ENCODE measurements at places on chromosomes 3 and 15.

- DNase-seq: no peak
These were observed 14.3 kb downstream of the BUB1B start for GRCh38 chr15:40175160-40175559.

DNA sequence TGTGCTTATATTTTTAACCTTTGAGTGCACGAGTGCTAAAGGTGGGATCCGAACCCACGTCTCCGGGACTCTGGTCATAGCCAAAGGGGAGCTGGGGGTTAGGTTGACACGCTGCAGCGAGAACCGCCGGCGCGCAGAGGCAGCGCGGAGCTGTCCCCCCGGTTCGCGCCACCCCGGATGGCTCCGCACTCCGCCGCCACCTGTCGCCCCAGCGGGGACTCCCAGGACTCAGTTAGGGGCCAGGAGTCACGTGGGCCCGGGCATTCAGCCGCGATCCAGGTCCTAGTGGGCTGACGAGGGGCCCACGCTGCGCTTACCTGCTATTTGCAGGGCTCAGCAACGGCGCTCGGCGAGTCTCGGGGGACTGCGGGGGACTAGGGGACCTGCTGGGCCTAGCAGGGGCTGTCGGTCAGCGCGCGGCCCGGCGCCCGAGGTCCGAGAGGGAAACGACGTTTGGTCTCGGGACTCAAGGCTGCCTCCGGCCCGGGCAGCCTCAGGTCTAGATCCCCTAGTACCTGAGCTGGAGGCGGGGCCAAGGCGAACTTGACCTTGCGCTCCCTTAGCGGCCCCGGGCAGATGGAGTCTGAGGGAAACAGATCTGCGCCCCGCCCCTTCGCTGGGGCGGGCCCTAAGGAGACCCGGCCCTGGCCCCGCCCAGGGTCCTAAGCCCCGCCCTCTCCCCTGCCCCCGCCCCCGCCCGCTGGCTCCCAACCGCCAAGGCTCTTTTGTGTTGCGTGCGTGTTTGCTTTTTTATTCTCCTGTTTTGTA, at the start of gene NMNAT3:
Gene NMNAT3 (minus strand): TSS at position 585 of the 768 bp plus-strand sequence. CDS start 50,248 bp downstream, outside the sequence.
- DNase-seq: peak; percentile 92

DNA sequence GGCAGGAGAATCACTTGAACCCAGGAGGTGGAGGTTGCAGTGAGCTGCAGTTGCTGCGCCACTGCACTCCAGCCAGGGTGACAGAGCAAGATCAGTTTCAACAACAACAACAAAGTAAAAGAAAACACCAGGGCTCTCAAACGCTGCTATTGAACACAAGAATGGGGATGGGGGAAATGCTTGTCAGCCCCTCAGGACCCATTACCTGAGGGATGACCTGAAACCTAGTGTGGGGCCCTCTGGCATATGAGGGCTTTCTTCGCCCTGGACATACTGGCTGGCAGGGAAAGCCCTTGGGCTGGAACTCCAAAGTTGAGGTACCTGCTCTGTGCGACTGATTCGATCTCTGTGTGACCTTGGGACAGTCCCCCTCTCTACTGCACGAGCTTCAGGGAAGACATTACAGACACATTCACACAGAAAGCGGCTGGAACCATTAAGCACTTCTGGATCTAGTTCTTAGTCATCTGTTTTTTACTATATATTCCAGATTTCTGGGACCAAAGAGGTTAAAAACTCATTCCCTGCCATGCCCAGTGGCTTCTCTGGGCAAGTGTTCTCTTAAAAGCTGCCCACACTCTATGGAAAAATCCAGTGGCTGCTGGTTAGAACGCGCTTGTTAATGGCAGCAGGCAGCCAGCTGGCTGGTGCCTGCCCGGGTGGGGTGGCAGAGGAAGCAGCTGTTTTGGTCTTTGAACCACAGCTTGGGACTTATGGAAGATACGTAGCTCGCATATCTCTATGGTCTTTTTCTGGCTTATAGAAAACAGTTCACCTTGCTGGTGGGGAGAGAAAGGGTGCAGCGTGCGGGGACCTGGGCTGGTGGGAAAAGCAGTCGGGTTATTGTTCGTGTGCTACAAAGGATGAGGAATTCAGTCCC, 57.2 kb downstream of the ATP1B3 start:
- no peak for DNase-seq

DNA sequence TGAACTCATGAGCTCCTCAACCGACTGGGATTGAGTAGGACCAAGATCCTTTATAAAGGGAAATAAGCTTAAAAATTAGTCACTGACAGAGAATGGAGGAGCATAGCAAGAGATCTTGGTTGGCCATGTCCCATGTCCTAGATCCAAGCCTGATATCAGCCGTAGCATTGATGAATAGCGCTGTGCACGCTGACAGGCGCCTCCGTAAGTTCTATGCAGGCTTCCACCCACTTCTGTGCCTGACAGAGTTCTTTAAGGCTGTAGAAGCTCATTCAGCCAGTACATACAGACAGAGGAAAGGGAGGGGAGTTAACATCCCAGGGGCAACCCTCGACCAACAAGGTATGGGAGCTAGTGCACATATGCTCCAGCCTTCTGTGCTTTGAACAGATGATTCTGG, 251.7 kb upstream of the TBC1D5 start:
- DNase-seq: no peak

GRCh38 chr3:27556887-27557286, 72.7 kb upstream of the SLC4A7 start:
- no peak for DNase-seq

DNA sequence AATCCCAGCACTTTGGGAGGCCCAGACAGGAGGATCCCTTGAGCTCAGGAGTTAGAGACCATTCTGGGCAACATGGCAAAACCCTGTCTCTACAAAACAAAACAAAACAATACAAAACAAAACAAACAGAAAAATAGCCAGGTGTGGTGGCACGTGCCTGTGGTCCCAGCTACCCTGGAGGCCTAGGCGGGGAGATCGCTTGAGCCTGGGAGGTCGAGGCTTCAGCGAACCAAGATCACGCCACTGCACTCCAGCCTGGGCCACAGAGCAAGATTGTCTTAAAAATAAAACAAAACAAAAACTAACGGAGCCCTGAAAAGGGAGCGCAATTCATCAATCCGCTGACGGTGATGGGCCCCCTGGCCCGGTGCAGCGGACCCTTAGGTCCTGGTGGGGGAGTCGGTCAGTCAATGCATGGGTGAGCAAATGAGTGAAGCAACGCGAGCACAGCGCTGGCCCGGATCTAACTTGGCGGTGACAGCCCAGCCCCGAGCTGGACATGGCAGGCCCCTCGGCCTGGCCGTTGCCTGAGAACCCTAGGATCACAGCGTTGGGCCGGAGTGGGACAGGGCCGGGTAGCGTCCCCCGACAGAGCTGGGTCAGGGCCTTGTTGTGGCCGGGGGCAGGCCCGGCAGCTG, 52.4 kb upstream of the BLM start:
- DNase-seq: no peak

- no peak for DNase-seq
These were observed 165.8 kb downstream of the MECOM start for GRCh38 chr3:169497567-169498257.

DNA sequence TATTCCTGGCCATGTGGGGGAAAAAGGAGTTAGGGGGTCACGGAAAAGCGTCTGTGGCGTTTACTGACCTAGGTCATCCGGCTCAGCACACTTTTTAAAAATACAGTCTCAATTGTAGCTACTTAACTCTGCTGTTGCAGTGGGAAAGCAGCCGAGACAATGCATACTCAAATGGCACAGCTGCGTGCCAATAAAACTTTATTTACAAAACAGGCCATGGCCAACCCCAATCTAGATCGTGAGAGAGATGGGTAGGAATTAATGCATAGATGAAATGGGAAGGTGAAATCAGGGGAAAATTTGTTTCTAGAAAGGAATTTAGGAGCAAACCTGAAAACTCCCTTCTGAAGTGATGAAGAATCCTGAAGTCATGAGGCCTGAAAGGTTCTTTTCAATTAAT, 22.0 kb upstream of the FRMD4B start:
- DNase-seq: no peak

DNA sequence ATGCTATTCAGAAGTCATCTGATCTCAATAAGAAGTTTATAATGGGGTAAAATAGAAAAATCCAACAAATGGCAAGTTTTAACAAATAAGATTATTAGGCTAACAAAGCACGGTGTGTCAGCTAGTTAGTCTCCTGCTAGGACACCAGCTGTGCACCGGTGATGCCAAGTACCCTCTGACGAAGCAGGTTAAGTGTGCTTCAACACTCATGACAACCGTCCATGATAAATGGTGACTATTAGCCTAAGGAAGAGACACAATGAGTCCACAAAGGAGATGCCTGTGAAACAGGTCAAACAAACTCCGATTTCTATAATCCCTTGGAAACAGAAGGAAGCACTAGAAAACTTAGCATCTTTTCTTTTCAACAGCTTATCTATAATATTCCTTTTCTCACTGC, 36.5 kb downstream of the ATP13A3 start:
- no peak for DNase-seq

DNA sequence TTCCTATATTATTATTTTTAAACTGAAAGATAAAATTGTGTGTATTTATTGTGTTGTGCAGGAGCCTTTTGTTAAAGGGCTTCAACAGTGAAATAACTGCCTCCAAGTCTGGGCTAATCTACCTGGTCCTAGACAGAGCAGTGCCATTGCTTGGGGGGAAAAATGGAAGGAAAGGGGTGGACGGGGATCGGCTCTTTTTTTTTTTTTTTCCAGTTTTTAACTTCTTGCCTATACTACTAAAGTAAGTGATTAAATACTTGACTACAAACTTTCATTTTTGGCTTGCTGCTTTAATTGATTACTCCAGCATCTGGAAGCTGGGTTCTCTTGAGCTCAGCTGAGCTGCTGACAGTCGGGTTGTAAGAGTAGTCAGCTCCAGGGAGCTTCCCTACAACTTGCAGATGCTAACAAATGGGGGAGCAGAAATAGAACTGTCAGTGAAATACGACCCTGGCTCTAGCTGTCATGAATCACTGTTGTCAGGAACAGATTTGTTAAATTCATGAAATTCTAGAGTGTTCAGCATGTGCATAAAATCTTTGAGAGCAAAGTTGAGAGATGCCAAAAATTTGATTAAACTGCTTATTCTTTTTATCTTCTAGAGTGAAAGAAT, 276.7 kb downstream of the ROBO1 start:
- DNase-seq: peak; percentile 16

DNA sequence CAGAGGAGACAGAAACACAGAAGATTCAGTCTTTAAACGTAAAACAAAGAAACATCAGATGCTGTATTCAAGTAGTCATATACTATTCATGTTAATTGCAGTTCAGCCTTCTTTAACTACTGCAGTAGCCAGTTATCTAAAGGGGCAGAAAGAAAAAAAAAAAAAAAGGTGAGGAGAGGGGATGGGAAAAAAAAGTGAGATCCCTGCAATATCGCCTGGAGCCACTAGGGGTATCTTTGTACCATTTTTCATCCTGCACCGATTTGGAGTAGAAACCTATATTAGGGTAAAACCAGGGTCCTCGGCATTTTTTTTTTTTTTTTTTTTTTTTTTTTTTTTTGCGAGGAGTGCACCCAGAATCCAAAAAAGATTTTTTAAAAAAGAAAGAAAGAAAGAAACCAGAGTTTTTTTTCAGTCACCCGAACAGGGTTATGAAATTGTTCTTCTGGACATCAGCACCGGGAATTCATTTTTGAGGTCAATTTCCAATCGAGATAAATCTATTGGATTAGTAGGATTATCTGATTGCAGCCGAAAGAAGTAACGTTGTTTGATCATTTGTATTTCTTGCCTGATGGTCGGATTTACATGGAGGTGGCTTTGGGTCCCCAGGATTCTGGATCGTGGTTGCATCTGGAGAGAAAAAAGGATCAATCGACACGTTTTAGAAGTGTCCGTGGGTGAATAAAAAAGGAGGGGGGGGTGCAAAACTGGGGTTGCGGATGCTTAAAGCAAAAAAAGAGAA, 186.7 kb downstream of the NLGN1 start:
- peak; percentile 62 for DNase-seq

DNA sequence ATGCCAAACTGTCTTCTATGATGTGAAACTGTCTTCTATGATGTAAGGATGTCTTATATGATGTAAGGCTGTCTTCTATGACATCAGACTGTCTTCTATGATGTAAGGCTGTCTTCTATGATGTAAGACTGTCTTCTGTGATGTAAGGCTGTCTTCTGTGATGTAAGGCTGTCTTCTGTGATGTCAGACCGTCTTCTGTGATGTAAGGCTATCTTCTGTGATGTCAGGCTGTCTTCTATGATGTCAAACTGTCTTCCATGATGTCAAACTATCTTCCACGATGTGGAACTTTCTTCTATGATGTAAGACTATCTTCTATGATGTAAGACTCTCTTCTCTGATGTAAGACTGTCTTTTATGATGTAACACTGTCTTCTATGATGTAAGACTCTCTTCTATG, 27.9 kb downstream of the MGLL start:
- DNase-seq: no peak

GRCh38 chr3:71228156-71228866, 355.2 kb downstream of the FOXP1 start:
- no peak for DNase-seq

GRCh38 chr3:12292770-12293169, 3.9 kb downstream of the PPARG start:
- no peak for DNase-seq

DNA sequence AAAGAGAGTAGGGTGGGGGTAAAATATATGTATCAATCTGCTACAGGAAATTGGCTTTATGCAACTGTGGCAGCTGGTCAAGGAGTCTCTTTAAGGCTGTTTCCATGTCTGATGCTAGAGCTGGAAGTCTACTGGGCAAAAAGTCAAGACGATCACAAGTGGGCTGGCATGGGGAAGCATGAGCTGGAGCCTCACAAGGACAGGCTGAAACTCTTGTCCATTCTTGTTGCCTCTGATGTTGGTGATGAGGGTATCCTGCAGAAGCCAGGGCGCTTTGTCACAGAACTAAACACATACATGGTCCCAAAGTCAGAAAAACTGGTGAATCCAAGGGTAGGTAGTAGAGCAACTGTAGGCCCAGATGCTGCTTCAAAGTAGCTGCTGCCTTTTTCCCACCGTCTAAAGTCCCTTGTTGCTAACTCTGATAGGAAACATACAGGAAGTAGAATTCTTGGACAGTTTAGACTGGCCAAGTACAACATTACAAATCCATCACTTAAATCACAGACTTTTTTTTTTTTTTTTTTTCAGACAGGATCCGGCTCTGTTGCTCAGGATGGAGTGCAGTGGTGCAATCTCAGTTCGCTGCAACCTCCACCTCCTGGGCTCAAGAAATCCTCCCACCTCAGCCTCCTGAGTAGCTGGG, 54.2 kb downstream of the RPL39L start:
- DNase-seq: no peak

- no peak for DNase-seq
These were observed 159.3 kb downstream of the WDR76 start for GRCh38 chr15:43985976-43986680.

- no peak for DNase-seq
These were observed 8.3 kb downstream of the ROBO2 start for GRCh38 chr3:77048186-77048585.

GRCh38 chr3:110341047-110341446, 730.6 kb upstream of the NECTIN3 start:
- no peak for DNase-seq

DNA sequence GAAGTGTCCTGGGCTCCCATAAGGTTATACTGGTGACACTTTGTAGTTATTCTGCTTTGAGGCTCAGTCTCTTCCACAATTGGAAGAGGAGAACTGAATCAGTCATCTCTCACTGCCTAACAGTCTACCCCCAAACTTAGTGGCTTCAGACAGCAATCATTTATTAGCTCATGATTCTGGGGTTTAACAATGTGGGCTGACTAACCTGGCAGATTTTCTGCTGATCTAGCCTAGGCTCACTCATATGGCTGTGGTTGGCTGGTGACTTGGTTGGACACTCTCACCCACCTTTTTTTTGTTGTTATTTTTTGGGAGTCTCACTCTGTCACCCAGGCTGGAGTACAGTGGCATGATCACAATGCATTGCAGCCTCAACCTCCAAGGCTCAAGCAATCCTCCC, 7.1 kb downstream of the GPD1L start:
- no peak for DNase-seq

- DNase-seq: no peak
These were observed 2.9 kb upstream of the JAGN1 start for GRCh38 chr3:9887480-9887879.
